Fibroblast of skin of back (primary cell): ENCODE measurements at places on chromosomes 12 and 14.

- DNase-seq, result no peak
Measured at GRCh38 chr14:80605536-80605935, 336.0 kb downstream of the CEP128 start.

DNA sequence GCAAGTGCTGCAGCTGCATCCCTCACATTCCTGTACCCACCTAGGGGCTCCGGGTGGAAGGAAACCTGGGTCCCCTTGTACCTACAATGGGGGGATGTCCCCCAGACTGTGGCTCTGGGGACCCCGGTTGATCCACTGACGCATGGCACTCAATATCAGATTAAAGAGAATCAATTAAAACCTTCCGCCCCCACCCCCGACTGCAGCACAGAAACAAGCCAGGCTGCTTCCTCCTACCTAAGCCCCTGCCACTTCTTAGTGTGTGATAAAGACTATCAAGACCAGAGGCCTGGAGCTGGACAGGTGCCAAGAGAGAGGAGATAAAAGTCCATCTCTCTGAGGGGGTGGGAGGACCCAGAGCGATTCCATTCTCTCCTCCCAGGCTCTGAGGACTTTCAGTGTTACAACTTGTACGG is 28.2 kb upstream of the RPLP0 start:
- DNase-seq, result no peak

DNA sequence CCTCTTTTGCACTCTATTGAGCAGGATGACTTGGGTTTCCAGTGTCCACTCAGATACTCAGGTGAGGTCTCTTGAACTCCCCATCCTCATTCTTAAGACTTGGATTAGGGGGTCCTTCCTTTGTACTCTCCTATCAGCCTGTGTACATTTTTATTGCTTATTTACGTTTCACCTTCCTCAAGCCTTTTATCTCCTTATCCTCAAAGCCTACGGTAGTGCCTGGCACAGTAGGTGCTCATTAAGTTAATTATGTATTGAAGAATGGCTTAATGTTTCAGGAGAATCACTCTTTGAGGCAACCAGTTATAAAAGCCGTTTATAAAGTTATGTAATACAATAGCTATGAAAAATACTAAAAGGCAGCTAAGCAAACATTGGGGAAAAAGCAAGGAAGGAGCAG is 315.7 kb downstream of the NPAS3 start:
- DNase-seq, result no peak

DNA sequence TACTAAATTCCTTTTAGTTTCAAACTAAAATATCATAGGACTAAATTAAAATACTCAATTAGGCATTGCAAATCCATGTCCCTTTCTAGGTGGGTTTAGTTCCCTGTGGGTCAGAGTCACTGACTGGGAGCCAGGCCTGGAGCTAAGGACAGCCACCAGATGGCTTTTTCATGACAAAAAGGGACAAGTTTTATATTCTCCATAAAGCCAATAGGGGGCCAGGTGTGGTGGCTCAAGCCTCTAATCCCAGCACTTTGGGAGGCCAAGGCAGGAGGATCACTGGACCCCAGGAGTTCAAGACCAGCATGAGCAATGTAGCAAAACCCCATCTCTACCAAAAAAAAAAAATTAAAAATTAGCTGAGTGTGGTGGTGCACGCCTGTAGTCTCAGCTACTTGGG is 35.4 kb upstream of the EIF5 start:
- DNase-seq, result no peak
